Stimulated activated CD8-positive, alpha-beta memory T cell treated with anti-CD3 and anti-CD28 coated beads, Interleukin-2, amount 100 ng/mL, for 1 hour (primary cell): ENCODE measurements at places on chromosomes 12 and 14.

DNA sequence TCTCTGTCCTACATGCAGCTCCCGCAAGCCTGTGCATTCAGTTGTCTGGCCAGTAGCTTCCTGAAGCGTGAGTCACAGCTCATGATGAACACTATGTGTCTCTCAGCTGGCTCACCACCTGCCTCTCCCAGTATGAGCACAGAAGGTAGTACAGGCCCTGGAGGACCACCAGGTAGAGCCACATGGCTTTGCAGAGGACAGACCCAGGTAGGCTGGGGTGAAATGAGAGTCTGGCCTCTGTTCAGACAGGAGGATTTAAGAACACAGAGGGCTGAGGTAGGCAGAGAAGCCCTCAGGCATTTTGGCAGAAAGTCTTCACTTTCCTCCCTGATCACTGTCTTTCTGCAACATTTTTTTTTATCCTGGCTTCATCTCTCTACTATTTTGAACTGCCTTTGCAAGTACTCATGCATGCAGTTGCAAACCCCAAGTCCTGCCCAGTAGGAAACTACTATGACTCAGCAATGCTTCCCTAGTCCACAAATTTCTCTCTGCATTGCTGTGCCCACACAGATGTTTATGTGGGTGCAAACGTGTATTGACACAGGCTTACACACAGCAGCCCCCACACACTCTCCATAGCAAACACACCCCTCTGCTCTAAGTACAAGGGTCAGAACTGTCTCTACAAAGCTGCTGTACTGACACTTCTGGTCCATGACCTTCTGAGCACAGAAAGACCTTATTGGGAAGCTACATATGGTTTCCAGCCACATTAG is 7.2 kb upstream of the SDR9C7 start:
- DNase-seq, result no peak

DNA sequence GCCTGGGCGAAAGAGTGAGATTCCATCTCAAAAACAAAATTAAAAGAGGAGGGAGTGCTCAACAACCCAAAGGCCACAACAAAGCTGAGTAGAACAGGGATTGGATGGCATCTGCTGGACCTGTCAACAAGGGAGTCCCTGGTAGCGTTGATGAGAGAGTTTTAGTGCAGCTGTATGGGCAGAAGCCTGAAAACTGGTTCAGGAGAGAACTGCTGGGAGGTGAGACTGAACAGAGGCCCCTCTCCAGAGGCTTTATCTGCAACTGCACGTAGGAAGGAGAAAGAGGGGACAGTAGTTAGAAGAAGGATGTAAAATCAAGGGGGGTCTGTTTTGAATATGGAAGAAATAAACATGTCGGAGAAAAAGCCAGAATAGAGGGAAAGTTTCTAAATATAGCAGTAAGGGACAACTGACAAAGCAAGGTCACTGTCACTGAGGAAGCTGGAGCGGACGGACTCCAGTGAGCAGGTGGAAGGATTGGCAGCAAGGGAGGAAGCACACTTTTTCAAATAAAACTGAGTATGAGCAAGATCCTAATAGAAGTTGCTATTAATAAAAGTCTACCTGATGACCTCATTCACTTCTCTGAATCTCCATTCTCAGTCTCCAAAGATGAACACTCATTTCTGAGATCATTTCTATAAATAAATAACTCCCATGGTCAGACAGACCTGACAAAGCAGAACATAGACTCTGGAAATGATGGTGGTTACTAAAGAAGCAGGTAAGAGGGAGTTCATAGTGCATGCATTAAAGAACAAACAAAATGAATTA is 11.8 kb upstream of the ATF1 start:
- DNase-seq, result no peak

- DNase-seq, result peak; percentile 37
Observed at GRCh38 chr14:90397425-90398314, 841 bp downstream of the CALM1 start.

- DNase-seq, result no peak
Observed at GRCh38 chr14:24321212-24321975, 10.1 kb downstream of the LTB4R start.

DNA sequence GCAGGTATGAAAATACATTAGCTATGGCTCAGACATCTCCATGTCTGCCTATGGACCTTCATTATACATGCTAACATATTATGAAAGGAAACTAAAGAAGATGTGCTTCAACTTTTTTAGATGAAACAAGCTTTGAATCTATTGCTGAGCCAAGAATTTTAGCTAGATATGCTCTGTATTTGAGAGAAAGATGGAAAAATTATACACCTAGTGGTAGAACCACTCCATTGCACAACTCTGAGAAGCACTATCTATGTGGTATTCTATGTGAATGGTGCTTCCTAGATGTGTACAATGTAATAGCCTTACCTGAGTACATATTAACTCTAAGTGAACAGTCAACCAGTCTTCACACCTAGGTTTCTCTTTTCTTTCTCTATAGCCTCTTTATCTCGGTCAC is 17.3 kb downstream of the EPYC start:
- DNase-seq, result no peak

DNA sequence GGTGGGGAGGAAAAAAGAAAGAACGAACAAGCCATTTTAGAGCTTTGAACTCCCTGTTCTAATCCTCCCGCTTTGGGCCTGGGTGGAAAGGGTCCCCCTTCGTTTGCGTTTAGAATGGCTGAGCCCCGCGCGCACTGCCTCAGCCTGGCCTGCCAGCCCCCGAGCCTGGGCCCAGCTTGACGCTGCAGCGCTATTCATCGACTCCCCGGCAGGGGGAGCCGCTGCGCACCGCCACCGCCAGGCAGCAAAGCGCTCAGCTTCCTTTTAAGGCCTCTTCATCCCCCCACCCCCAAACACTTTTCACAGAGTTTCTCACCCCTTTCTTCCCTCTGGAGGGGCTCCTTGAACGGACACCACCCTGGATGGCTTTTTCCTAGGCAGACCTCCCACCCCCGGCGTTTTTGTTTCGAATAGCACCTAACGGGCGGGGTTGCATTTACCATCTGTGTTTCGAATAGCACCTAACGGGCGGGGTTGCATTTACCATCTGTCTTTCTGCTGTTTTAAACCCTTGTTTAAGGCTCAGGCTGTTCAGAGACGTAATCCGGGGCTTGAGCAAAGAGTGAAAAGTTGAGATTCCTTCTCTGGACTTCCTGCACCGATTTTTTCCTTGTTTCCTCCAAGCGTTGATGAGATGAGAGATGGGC is 56.4 kb upstream of the PIWIL1 start:
- DNase-seq, result no peak

GRCh38 chr12:42725809-42726208 is 136.3 kb upstream of the PRICKLE1 start:
- no peak for DNase-seq

- DNase-seq, result no peak
Observed at GRCh38 chr12:106976668-106977067, 10.3 kb downstream of the MTERF2 start.

DNA sequence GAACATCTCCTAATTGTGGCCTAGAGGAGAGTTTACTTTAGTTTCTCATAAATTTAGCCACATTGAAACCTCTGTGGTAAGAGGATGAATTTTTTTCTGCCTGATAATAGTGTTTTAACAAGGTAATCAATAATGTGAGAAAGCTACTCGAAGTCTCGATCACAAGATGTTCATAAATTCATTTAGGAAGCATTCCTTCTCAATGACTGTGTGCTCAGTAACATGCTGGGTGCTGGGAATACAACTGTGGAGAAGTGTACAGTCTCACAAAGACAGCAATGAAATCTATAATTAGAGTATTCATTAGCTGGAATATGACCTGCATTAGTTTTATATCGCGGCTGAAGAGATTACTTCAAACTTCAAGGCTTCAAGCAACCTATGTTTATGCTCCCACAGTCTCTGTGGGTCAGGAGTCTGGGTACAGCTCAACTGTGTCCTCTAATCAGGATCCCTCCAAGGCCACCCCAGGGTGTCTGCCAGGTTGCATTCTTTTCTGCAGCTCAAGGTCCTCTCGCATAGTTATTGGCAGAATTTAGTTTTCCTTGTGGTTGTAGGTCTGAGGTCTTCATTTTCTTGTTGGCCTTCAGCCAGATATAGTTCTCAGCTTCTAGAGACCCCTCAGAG is 167.6 kb downstream of the ANO4 start:
- DNase-seq, result no peak

DNA sequence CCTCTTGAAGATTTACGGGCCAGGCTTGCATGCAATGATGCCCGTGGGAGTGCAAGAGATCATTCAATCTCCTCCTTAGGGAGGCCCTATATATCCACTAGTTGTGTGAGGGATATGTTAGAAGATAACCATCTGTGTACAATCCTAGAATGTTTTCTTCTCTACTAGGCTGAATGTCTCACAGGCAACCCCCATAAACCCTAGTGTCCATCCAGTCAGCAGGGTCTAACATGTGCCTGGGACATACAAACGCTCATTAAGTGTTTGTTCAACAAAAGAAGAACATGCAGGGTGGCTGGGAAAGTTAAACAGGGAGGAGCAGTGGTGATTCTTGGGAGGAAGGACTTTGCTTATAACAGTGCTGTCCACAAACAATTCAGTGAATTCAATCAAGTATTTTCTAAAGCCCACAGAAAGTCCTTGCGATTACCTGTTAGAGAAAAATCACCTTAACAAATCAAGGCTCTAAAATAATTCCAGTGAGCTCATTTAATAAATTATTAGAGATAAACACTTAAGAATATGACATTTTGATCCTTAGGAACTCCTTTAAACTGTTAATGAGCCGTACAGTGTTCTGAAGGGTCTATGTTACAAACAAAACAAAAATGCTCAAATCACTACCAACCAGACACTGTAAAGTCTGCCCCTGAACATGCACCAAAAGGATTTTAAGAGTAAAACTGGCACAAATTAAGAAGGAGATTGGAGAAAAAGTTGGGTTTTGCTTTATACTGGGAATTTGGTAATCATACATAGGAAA is 96.6 kb upstream of the FERMT2 start:
- DNase-seq, result no peak

DNA sequence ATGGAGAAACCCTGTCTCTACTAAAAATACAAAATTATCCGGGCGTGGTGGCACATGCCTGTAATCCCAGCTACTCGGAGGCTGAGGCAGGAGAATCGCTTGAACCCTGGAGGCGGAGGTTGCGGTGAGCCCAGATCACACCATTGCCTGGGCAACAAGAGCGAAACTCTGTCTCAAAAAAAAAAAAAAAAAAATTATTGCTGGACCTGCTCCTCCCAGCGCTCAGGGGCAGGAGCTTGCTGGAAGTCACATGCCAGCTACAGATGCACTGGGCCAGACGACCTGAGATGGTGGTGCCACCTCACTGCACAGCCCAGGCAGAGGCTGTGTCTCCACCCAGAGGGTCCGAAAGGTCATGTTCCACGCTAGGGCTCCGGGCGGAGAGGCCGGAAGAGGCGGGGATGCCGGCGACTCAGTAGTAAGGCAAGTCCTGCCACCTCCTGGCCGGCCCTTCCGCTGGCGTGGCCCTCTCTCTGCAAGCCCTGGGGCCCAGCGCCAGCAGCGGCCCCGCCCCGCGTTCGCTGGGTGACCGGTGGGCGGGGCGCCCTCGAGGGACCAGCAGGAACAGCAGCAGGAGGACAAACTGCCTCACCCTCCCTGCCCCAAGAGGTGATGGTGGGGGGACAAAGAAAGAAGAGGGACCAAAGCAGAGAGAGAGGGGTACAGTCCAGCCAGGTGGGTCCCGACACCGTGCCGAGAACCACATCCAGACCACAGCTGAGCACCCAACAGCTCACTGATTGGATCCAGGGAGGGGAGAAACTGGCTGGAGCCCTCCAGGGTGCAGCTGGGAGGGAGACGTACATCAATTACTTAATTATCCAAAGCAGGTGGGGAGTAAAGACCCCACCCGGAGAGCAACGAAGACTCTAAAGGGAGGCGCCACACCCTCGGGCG is 3.6 kb upstream of the RHOF start:
- DNase-seq, result no peak

GRCh38 chr14:91277546-91278382 is 33.3 kb upstream of the GPR68 start:
- no peak for DNase-seq
